ENCODE measurements at places on chromosomes 1 and 21.

DNA sequence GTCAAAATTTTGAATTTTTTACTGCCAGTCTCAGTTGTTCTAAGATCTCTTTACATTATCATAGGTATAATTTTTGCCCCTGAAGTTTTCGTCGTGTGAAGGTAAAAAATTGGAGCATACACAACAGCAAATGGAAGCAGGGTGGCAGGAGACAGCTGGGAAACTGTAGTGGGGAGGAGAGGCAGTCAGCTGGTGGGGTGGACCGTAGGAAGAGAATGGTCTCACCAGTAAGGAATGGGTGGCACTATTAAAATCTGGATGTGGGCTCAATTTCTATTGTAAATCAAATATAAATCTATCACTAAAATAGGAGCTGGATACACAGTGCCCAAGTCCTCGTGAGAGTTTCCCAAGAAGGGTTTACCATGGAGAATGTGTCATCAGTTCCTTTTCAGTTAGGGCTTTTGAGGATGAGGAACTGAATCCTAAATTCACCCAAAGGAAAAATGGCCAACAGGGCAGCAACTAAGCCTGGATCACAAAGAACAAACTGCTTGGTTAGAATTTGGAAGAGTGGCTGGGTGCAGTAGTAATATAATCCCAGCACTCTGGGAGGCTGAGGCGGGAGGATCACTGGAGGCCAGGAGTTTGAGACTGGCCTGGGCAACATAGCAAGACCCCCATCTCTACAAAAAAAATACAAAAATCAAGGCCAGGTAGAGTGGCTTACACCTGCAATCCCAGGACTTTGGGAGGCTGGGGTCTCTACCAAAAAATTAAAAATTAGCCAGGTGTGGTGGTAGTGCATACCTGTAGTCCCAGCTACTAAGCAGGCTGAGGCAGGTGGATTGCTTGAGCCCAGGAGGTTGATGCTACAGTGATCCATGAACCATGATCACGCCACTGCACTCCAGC lies 10.5 kb upstream of the IRF2BP2 start:
- DNase-seq = no peak

DNA sequence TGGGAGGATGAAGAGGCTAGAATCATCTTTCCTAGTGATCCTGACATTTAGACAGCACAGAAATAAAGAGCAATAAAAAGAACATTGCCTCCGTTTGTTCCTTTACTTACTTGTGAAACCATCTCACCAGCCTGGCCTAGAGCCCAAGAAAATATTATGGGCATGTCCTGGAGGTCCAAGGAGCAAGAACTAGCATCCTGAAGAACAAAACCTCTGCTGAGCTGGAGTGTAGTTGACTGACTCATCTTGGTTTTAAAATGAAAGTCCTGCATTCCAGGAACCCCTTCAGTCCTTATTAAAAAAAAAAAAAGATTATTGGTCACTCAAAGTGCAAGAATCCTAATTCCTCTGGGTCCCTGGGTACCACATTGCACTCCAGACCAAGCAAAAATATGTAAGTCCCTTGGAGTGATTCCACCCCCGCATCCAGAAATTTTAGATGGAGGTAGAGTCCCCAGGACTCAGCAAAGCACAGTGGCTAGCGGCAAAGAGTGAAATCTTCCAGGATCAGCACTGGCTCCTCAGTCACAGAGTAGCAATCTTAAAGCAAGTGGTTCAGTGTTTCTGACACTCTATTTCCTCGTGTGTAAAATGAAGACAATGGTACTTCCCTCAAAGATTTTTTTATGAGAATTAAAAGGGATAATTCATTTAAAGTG lies 7.0 kb downstream of the SMCP start:
- no peak for DNase-seq

DNA sequence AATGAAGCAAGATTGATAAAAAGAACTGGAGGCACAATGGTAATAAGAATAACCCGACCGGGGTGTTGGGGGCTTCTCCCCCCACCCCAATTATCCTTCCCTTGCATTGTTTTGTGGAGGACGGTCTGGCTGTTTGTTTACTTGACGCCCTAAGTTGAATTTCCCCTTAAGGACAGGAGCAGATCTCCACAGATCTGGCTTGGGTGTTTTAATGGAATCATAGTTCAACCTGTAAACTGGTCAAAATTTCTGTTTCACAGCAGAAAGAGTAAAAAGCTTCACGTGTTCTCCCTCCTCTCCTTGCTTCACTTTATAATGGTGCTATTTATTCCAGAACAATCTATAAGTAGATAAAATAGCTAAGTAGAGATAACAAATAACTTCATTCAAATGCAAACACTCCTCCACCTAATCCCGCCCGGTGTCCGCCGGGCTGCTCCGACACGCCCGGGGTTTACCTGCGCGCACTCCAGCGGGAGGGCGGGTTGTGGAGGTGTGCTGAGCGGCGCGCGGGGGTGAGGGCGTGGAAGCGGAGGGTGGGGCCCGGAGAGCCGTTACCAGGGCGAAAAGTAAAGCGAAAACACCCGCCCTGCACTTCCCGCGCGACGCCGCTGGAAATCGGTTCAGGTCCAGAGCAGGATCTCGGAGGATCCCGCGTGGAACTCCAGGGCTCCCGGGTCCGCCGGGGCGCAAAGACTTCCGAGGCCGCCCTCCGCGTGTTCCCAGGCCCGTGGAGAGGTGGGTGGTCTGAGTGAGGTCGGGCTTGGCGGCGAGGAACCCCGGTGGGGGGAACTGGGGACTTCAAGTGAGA lies 2.0 kb upstream of the ATF3 start:
- peak; percentile 19 for DNase-seq

DNA sequence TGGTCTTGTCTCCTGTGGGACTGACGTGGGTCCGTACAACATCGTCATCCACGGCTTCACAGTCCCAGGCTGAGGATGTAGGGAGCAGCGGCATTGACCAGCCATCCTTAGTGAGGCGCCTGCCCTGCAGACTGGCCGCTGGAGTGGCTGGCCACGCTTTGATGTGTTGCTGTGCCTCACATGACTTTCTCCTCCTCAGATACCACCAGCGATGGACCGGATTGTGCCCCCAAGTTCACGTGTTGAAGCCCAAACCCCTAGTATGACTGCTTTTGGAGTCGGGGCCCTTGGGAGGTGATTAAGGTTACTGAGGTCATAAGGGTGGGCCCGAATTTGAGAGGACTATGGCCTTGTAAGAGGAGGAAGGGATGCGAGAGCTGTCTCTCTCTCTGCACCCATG lies 122.5 kb downstream of the PCBP3 start:
- no peak for DNase-seq

DNA sequence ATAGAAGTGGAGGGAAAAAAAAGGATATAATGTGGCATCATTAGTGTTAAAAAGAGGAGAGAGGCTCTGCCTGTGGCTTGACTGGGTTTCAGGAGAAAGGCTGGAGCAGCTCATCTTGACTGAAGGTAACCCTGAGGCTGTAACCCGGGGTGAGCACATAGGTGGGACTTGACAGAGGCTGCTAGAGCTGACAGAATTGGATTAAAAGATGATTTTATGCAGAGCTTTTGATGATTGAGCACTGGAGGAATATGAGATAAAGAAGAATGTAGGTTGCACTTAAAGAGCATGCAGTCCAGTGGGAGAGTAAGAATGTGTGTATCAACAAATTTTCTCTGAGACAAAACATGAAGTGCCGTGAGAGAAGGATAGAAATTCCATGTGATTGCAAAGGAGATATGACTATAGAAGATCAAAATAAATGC lies 17.3 kb downstream of the LAMC1 start:
- DNase-seq = no peak

DNA sequence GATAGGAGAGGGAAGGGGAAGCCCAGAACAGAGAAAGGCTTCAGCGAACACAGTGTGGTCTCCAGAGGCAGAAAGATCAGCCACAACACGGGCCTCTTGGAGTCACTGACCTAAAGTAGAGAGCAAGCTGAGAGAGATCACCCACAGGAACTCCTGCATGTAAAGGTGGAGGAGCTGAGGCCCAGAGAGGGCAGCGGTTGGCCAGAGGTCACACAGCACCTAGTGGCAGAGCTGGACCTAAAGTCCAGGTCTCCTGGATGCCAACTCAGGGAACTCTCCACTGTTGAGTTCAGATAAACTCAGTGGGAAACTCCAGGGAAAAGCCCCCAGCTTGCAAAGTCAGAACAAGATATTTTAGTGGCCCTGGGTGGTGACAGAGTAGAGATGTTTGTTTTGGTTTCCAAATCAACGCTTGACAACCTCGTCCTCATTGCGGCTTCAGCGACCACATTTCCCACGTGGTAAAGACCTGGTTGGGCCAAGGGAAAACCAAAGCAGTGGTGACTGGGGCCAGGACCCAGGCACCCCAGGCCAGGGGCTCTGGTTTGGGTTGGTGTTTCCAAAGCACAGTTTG lies 4.6 kb downstream of the IFFO2 start:
- DNase-seq = no peak

- no peak for DNase-seq
Measured at GRCh38 chr1:67437961-67438360, 7.8 kb upstream of the SERBP1 start.

Data from muscle of arm (tissue), 14 donors.